ENCODE measurements at places on chromosomes 5 and 9.

DNA sequence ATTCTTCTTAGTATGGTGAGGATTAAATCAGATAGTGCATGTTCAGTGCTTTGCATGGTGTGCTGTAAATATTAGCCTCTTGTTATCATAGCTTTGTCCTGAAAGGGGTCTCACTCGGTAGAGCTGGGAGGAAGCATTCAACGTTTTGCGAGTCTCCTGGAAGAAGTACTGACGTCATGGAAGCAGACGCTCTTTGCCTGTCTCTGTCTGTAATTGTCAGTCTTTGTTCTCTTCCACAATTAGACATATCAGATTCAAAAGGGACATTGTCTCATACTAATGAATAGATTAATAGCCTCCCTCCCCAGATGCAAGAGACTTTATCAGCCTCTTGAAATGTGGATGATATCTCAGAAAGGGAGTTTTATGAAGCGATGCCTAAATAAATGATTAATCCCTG, 91.8 kb upstream of the CXCL14 start:
- DNase-seq = no peak

DNA sequence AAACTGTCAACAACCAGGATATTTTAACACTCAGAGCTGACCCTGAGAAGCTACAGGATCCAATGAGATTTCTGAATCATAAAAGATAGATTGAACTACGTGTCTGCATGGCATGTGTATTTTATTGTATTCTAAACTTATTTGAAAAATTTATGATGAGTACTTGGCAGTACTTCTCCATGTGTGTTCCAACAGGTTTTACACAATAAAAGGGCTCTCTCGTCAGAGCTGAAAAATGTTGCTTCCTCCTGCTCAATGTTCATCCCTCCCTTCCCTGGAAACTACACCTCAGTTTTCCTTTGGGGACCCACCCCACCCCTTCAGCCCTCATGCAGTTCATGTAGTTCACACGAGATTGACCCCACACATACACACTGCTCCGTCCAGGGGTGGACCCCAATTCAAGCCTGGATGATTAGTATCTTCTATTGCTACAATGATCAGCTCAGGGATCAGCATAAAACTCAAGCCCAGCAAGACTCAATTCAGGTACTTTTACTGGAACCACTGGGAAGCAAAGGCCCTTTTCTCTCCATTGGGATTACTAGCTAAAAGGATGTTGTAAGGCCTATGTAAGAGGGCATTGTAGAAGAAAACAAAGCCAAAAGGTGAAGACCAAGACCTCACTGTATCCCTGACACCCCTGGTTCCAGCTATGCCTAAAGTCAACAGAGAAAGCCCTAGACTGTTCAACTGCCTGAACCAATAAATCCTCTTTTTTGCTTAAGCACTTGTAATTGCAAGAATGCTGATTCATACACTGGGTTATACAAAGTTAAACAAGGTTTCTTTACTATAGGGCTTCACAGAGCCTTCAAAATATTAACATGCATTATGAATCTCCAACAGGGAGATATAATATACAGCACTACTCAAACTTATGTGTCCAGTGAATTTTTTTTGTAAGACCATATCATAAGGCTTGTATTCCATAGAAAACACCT, 112.6 kb downstream of the SAXO1 start:
- no peak for DNase-seq

DNA sequence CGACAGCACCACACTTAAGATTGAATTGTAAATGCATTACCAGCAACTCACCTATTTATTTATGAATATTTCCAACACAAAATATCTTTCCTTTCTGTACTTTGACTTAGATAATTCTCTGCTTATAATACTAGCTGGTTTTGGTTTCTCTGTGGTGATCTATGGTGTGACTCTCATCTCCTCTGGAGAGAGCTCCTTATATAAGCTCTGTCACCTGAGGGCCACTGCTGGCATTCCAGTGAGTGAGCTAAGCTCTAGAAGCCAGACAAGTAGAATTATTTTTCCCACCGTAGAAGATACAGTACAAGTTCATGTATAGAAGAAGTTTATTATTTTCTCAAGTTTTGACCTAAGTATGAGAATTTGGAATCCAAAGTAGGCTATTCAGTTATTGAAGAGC, 111.5 kb downstream of the CDC42SE2 start:
- DNase-seq = no peak

GRCh38 chr5:116396476-116397099, 178.0 kb downstream of the SEMA6A start:
- no peak for DNase-seq

GRCh38 chr5:158511454-158511853, 588.3 kb downstream of the EBF1 start:
- no peak for DNase-seq

DNA sequence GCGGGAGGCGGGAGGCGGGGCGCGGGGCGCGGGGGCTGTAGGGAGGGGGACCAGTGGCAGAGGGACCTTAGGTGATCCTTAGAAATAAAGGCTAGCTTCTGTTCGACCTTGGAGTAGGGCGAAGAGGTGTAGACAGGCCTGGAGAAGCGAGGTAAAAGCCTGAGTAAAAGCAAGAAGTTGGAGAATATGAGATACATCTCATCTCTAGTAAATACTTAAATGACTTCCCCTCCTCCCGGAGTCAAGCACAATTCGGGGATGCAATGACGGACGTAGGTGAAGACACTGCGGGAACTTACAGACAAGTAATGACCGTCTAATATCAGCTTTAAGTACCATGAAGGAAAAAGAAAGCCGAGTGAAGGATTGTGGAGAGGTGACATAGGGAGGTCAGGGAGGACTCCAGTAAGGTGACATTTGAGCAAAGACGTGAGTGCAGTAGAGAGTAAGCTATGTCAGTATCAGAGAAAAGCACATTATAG, 466 bp downstream of the SMC2 start:
- DNase-seq = no peak

DNA sequence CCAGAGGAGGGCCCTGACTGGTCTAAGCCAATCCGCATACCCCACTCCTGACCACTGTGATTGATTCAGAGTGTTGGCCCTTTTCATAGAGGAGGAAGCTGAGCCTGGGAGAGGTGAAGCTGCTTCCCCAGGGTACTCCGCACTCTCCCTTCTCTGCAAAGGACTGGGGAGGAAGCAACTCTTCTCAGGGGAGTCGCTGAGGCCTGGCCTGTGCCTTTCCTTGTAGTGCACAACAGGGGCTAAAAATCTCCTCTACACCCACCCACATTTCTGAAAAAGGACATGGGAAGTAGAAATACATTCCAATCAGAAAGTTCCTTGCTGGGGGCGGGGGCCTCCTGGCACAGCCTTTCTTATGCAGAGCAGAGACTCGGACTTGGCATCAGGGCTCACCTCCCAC, 22.2 kb downstream of the AK8 start:
- no peak for DNase-seq

DNA sequence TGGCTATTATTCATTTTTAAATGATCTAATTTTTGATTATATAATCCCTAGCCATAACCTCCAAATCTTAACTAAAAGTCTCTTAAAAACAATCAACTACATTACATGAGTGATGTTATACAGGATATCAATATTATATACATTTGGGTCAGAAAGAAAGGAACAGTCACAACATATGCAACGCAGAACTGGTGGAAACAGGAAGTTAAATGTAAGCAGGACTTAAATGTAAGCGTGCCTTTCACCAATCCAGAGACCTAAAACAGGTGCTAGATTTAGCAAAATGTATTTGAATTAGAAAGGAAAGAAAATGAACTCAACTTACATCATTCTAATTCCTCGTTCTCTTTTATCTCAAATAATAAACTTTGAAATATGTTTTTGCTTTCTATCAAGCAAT, 738.5 kb downstream of the PTPRD start:
- DNase-seq = no peak

DNA sequence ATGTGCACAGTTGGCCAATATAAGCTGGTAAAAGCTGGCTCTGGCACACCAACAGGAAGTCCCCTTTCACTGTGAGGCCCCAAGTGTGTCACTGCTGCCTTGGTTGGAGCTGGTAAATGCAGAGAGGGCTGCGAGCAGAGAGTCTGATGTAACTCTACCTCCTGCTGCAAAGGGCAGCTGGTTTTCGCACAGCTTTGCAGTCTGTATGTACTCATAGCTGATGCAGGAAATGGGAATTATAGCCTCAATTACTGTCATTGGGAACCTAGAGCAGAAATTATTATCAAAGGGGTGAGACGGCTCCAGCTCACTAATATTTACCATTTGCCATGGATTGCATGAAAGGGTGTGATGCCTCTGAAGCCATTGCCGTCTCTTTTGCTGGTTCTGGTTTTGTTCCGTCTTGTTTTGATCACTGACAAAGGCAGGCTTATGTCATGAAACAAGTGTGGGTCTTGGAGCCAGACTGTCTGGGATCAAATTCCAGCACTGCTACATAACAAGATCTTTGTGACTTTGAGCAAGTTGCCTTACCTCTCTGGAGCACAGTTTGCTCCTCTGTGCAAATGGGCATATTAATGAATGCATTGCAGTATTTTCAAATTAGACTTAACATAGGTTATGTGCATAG, 124.3 kb upstream of the SLC25A48 start:
- no peak for DNase-seq

DNA sequence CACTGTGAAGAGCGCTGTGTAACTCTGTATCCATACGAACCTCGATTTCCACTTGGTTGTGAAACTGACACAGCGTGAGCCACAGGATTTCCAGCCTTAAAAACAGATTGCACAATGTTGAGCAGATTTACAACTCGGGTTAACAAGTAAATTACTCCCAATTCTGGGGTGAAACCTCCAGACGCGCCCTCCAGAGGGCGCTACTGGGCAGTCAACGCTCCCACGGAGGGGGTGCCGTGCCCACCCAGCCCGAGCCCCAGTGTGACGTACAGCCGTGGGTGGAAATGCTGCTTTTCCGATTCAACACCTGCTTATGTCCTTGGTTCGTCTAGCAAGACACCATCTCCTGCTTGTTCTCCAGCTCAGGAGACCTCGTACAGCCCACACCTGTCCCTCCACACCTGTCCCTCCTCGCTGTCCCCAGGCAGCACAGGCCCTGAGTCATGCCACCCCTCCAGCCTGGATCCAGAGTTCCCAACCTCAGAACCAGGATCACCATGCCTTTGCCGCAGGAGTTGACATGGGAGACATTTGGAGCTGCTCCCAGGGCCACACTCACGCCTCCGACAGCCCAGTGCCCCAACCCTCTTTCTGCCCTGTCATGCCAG, 34.4 kb upstream of the SLC6A3 start:
- peak; percentile 30 for DNase-seq

DNA sequence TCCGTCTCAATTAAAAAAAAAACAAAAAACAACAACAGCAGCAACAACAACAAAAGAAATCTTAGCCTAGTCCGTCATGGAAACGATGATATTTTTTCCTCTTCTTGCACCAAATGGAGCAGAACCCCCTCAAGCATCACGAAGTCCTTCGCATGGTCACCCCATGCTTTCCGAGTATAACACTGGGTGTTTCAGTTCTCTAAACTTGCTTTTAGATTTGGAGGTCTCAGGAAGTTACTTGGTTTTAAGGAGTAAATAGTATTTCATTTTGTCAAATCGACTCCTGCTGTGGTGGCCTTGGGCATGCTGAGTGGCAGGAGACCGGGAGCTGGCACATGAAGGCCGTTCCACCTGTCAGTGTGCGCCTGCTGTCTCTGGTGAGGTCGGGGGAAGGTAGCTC, 118.5 kb upstream of the CACNA1B start:
- DNase-seq = no peak

DNA sequence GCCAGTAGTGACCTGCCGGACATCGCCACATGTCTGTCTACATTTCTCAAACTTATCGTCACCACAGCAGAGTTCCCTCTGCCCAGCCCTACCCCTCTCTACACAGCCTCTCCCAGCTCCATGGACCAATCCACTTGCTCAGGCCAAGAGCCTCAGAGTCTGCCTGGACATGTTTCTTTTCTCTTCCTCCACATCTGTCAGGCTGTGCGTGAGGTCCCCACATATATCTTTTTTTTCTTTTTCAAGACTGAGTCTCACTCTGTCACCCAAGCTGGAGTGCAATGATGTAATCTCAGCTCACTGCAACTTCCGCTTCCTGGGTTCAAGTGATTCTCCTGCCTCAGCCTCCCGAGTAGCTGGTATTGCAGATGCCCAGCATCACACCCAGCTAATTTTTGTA, 62.7 kb upstream of the GGTA1 start:
- no peak for DNase-seq

DNA sequence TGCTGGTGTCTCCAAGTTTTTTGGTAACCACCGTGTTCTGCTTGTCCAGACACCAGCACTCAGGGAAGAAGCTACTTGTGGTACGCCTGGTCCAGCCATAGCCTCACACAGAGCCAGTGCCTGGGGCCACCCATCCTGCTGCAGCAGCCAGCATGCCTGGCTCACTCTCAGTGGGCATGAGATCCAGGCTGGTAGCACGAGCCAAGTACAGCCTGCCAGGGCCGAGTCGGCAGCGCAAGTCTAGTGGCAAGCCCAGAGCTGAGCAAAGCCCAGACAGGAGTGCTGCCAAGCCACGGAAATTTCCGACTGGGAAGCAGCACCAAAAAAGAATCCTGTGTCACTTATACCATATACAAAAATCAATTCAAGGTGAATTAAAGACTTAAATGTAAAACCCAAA, 36.3 kb upstream of the FBXL17 start:
- peak; percentile 81 for DNase-seq

- DNase-seq = peak; percentile 23
These were observed 4.1 kb upstream of the RXRA start for GRCh38 chr9:134321946-134322741.

- DNase-seq = no peak
These were observed 4.0 kb downstream of the PCDHGC3 start for GRCh38 chr5:141479776-141480175.

DNA sequence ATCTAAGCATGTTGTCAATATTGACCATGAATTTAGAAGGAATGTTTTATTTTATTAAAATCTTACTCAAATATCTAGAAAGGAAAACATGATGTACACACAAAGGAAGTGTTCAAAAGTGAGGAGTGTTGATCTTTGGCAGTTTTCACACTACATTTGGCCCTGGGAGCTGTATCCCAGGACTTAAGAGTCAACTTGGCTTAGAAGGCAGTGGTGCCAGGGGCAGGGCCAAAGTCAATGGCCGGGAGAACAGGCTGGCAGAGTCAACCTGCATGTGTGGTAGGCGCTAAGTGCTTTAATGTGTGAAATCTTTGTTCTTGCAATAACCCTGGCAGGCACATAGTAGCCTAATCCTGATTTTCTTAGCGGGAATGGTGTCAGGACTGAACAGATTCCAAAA, 228.4 kb downstream of the TENT4A start:
- no peak for DNase-seq

- no peak for DNase-seq
These were observed 9.1 kb upstream of the ERMP1 start for GRCh38 chr9:5841771-5842573.

DNA sequence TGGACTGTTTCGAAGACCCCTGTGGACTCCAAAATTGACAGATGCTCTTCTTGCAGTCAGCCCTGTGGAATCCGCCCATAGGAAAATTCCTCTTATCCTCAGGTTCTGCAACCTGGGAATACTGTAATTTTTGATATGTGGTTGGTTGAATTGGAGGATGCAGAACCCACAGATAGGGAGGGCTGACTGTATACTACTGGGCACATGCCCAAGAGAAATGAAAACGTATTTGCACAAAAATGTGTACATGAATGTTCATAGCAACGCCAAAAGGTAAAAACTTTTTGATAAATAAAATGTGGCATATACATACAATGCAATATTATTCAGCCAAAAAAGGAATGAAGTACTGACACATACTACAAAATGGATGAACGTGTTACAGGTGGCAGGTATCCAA, 1.9 kb upstream of the SNAPC3 start:
- DNase-seq = no peak

GRCh38 chr5:375336-375920, 53.9 kb downstream of the AHRR start:
- peak; percentile 47 for DNase-seq

Data from heart left ventricle (tissue), 16 donors.